COR-L47 (cell line): ENCODE measurements at places on chromosomes 12 and 14.
A peak's percentile ranks its signal among the peaks of the same experiment; 100 is the strongest.

DNA sequence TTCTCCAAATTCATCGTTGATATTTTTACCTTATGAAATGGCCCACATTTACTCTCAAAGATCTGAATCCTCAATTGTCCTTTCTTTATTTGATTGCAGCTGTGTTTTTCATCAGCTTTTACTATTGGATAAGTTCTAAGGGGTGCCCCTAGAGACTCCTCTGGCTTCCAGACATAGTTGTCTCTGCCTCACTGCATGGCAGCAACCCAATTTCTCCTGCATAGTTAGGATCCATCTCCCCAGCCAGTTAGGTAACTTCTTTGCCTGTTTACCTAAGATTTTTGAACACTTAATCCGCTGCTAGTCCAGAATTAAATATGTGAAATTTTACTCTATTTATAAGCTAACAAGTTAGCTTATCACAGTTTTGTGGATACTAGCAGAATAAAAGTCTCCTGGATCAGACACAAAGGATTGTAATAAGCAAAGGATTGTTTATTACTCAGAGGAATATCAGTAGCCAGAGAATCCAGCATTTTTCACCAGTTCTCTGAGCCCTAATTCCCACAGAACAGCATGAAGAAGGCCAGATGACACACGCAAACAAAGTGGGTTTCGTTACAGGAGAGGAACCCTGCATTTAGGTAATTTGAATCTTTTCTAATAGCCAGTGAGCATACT is 101.1 kb downstream of the BBS10 start:
- DNase-seq: no peak

- DNase-seq: no peak
Observed at GRCh38 chr14:75165586-75166391, 10.6 kb downstream of the TMED10 start.

DNA sequence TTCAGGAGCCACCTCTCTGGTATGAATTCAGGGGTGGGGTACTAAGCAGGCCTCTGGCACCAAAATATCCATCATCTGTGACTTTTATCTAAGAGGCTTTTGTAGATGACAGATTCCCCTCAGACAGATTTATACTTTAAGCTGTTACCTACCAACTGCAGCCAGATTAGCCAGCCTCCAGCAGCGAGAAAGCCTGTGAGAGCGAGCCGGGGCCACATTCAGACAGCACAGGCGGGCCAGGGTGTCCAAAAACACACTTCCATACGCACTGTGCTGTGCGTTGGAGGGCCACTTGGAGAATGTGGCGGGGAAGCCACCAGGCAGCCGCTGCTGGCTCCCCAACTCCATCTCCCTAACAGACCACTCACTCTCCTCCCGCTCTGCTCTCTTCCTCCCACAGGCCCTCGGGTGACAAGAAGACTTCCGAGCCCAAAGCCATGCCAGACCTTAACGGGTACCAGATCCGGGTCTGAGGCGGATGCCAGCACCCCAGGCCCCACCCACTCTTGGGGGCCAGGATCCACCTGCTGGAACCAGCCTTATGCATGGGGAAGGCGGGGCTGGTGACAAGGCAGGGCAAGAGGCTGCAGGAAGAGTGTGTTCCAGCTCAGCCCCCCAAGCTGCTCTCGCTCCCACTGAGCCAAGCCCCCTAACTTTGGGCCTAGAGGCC is 17.4 kb downstream of the VASH1 start:
- no peak for DNase-seq

- no peak for DNase-seq
Observed at GRCh38 chr12:9109213-9109522, 6.6 kb downstream of the A2M start.

DNA sequence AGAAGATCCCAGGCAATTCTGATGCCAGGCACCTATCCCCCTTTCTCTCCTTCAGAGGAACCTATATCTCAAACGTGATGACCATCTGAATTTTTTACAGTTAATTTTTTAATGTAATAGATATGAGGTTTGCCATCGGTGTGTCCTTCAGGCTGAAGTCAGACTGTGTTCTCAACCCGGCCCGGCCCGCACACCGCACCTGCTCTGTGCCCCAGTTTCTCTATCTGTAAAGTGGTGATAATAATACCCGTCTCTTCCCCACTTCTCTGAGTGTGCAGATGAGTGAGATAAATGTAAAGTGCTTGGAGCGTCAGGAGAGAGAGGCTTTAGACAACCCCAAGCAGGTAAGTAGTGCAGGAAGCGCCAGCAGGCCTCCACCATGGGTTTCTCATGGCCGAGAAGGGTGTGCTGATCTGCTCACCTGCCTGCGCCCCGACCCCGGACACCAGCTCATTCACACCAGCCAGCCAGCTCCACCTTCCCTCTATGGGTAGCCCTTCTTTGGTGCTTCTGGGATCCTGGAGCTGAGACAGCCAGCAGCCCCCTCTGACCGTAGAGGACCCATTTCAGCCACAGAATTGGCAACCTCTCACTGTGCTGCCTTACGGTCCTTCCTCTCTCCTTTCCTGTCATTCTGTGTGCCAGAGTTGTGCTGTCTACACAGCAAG is 80.0 kb downstream of the ZFP36L1 start:
- no peak for DNase-seq

- no peak for DNase-seq
Observed at GRCh38 chr14:104404922-104405321, 174.6 kb upstream of the C14orf180 start.

GRCh38 chr14:75476274-75476995 is 45.8 kb upstream of the BATF start:
- peak; percentile 75 for DNase-seq

- DNase-seq: no peak
Observed at GRCh38 chr14:71243697-71244096, 336.4 kb downstream of the PCNX1 start.

GRCh38 chr14:53044486-53044885 is 93.6 kb upstream of the FERMT2 start:
- DNase-seq: no peak

DNA sequence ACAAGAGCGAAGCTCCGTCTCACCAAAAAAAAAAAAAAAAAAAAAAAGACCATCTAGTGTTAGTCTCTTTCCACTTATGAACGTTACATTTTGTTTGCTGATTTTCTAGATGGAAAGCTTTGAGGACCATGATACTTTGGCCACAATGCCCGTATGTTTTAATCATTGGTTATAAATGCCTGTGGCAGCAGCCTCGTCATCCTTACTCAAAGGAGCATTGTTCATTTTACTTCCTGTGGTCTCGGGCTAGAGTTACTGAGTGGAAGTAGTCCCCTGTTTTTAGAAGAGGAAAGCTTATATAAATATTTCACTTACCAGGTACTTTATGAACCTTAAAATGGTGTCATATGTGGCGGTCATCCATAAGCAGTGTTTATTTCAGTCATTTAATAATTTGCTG is 359.9 kb downstream of the AEBP2 start:
- no peak for DNase-seq

GRCh38 chr12:112616469-112617152 is 174.9 kb upstream of the RPH3A start:
- DNase-seq: no peak
